ENCODE measurements at places on chromosomes 16 and 17. TPM values are rescaled to one million over a fixed set of nuclear protein-coding genes. Genes with fewer than 3 reads are reported as not detected.

Gene SLC52A1
- 0.50 TPM for total RNA-seq

Gene AOC3
- total RNA-seq, result under 0.01 TPM

Gene CIBAR2
- not detected for total RNA-seq

Gene SYT17
- 0.34 TPM for total RNA-seq

Gene P2RX5
- total RNA-seq, result 1.4 TPM

Gene EFCAB13
- total RNA-seq, result 3.1 TPM

Gene LLGL1
- total RNA-seq, result 31.9 TPM

Gene SRCIN1
- total RNA-seq, result 0.68 TPM

Gene LITAFD
- not detected for total RNA-seq

Gene HSPB9
- not detected for total RNA-seq

Gene ANKRD13B
- 3.8 TPM for total RNA-seq

Gene KRTAP9-4
- total RNA-seq, result not detected

Gene PRR29
- total RNA-seq, result not detected

Gene TNP2
- not detected for total RNA-seq

Gene DOC2A
- total RNA-seq, result not detected

Gene HLF
- 0.14 TPM for total RNA-seq

Gene TMEM208
- 40.7 TPM for total RNA-seq

Gene SYCE1L
- total RNA-seq, result 0.34 TPM

Gene ELMO3
- total RNA-seq, result 21.9 TPM

Gene CDR2L
- total RNA-seq, result 6.2 TPM

Gene KRTAP4-3
- total RNA-seq, result not detected

Gene TMC5
- total RNA-seq, result 2.3 TPM

Gene CHRNE
- total RNA-seq, result not detected

Gene KRTAP4-9
- total RNA-seq, result not detected

Gene PRAC2
- not detected for total RNA-seq

Gene SCGB1C2
- not detected for total RNA-seq

Gene ESRP2
- 50.6 TPM for total RNA-seq

Gene ALOX12B
- total RNA-seq, result 1.7 TPM

Gene ADAD2
- not detected for total RNA-seq

Gene SLFN14
- total RNA-seq, result not detected

Gene CDT1
- 0.14 TPM for total RNA-seq

Gene C17orf50
- total RNA-seq, result not detected

Gene CSH2
- total RNA-seq, result not detected

Gene TLCD2
- 7.8 TPM for total RNA-seq

Gene HNF1B
- not detected for total RNA-seq

Gene CCDC92B
- not detected for total RNA-seq

Gene ZPBP2
- total RNA-seq, result not detected

Gene MYL4
- total RNA-seq, result not detected

Gene TMC8
- total RNA-seq, result 0.21 TPM

Gene PSME3
- 86.5 TPM for total RNA-seq

Gene POLR3K
- 7.9 TPM for total RNA-seq

Gene TM4SF5
- not detected for total RNA-seq

Gene TBC1D3H
- total RNA-seq, result not detected

Gene CPHXL2
- not detected for total RNA-seq

Gene GP1BA
- not detected for total RNA-seq

Gene CTCF
- 33.5 TPM for total RNA-seq

Gene MEIOB
- not detected for total RNA-seq

Gene UBALD1
- 7.3 TPM for total RNA-seq

Gene MLYCD
- 1.7 TPM for total RNA-seq

Gene KRTAP1-5
- total RNA-seq, result not detected

Gene NOXO1
- 0.28 TPM for total RNA-seq

Gene PNMT
- total RNA-seq, result not detected

Gene PHKG2
- 15.7 TPM for total RNA-seq

Gene NECAB2
- total RNA-seq, result not detected

Gene C16orf46
- 0.34 TPM for total RNA-seq

Gene DPEP2
- not detected for total RNA-seq

Gene PIRT
- not detected for total RNA-seq

Gene DHRS7C
- not detected for total RNA-seq

Data from nasal cavity respiratory epithelium epithelial cell of viscerocranial mucosa (primary cell).